ENCODE measurements at places on chromosomes 7 and 10.

DNA sequence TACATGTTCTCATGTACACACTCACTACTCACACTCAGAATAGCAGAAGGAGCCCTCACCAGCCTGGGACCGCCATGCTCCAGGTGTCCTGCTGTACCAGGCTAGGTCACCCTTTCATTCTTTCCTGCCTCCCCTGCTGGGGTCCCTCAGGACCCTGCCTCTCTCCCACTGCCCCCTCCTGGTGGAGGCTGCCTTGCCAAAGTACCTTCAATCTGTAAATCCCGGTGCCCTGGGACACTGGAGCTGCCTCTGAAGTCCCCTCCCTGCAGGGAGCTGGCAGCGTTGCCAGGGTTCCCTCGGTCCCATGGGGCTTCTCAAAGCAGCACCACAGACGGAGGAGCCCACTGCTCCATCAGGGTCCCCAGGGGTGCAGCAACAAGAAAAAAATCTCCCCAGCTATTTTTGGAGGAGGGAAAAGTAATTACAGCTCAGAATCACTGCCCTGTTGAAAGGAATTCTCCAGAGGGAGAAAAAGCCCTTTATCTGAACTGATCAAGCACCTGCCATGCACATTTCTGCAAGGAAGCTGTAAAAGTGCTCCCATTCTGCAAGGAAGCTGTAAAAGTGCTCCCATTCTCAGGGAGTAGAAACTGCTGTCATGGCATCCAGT is 259.9 kb downstream of the PTPRN2 start:
- DNase-seq = no peak

GRCh38 chr10:110138197-110138812 is 69.1 kb upstream of the MXI1 start:
- DNase-seq = peak; percentile 35

GRCh38 chr7:155737590-155737989 is 74.7 kb downstream of the SHH start:
- DNase-seq = no peak

DNA sequence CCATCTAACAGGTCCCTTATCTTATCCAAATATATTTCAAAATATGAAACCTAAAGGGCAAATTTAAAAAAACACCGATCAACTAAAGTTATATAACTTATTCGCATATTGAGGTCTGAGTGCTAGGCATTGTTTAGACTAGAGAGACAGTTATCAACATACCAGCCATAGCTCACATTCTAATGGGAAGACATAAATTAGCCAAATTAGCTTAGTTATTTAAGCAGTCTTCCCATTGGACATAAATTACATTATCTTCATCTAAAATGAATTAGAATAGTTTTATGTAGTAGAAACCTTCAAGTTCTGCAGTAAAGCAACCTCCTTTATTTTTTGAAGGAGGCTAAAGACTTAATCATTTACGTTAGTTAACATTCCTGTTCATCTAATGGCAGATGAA is 17.4 kb downstream of the KIF5B start:
- DNase-seq = peak; percentile 58

GRCh38 chr7:157834501-157835163 is 497.8 kb downstream of the DNAJB6 start:
- peak; percentile 13 for DNase-seq

GRCh38 chr10:67011981-67012380 is 86.1 kb downstream of the LRRTM3 start:
- no peak for DNase-seq

GRCh38 chr7:68073701-68074100 is 1077.1 kb downstream of the TYW1 start:
- DNase-seq = no peak

DNA sequence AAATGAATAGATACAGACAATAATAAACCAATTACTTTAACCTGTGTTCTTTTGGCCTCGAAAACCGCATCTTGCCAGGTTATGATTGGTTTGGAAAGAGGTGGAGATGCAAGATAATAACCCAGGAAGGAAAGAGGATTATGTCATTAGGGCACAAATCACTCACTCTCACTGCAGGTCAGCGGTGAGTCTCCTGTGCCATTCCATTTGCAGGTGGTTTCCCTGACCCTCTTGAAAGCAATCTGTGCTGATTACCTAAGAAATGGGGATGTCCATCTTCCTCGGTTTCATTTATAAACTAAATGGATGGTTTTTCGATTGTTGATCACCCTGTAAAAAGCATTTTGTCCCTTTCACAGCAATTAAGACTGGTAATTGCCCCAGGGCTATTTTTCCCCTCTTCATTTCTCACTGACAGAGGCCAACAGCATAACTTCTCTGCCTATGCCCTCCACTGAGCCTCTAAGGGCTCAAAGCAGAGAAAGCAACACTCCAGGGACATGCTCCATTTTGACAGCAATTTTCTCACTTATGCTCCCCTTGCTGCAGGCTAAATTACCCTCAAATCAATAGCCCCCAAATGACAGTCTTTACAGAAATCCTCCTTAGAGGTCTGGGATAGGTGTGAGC is 257.5 kb downstream of the IPMK start:
- no peak for DNase-seq

DNA sequence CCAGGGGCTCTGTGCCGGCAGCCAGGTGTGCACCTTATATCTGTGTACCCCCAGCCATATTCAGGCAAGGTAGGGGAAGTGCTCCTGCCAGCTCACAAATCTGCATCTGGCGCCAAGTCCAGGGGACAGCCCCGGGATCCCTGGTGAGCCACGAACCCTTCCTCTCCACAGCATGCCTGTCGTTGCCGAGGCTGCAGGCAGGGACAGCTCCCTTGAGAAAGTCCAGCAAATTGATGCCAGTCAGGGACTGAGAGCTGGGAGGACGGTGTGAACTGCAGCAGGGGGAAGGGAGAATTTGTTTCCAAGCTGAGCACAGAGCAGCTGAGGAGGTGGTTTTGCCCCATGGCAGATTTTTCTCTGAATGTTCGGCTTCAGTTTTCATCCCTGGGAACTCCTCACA is 919 bp downstream of the PLA2G12B start:
- no peak for DNase-seq

DNA sequence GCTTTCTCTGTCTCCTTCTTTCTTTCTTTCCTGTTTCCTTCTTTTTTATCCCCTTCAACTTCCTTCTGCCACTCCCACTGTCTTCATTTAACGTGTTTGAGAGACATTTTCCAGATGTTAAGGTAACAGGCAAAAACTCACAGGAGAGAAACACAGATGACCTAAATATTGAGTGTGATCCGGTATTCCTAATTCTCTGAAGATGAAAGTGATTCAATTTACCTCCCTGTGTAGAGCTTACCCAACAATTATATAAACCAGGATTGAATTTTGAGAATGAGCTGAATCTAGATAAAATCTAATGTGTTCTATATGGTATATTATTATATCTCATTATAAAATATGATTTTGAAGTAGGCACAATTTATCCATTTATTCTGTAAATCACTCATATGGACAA is 46.5 kb upstream of the RSU1 start:
- no peak for DNase-seq

GRCh38 chr7:124764051-124764846 is 1.3 kb downstream of the GPR37 start:
- DNase-seq = no peak

GRCh38 chr7:42833411-42833810 is 78.5 kb downstream of the C7orf25 start:
- DNase-seq = peak; percentile 9

GRCh38 chr7:11155883-11156282 is 182.2 kb downstream of the PHF14 start:
- peak; percentile 69 for DNase-seq

DNA sequence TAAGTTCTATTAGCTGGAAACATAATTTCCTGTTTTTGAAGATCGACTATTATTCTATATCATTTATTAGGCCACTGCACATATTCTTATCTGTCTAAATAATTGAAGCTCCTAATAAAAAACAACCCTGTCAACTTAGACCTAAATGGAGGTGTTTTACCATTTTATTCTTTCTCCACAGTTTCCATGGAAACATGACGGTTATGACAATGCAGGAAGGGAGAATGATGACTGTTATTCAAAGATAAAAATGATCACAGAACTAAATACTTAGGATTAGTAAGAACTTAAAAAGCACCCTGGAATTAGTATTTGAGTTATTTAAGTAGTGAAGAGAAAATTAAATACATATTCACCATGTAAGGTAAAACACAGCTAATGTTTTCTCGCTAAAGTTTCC is 119.9 kb upstream of the DKK1 start:
- no peak for DNase-seq

GRCh38 chr10:47286591-47287315 is 13.2 kb upstream of the GDF10 start:
- DNase-seq = no peak

- no peak for DNase-seq
Measured at GRCh38 chr7:33273356-33273755, 144.0 kb downstream of the BBS9 start.

- DNase-seq = no peak
Measured at GRCh38 chr10:12699781-12700556, 301.5 kb downstream of the CCDC3 start.

GRCh38 chr7:121186746-121187145 is 142.1 kb upstream of the WNT16 start:
- DNase-seq = no peak

GRCh38 chr10:114682121-114682520 is 24.0 kb upstream of the ABLIM1 start:
- no peak for DNase-seq

- no peak for DNase-seq
Measured at GRCh38 chr7:125065001-125065400, 135.4 kb upstream of the POT1 start.

DNA sequence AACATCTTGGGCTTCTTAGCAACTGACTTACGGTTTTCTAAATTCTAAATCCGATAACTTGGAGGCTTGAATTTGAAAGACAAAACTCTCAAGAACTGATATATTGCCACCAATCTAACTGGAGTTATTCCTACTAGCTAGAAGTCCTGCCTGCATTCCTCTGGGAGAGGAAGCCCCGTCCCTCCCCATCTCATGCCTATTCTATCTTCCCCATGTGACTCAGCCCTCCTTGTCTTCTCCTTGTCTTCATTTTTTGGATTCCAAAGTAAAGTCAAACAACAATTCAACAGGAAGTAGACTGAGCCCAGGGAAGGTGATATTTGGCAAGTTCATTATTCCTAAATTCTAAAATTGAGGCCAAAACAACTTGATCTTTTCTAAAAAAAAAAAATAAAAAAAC is 587.7 kb downstream of the KCNMA1 start:
- peak; percentile 48 for DNase-seq

- no peak for DNase-seq
Measured at GRCh38 chr7:107502154-107502553, 32.3 kb downstream of the GPR22 start.

- DNase-seq = no peak
Measured at GRCh38 chr7:73565675-73566340, 8.3 kb upstream of the BCL7B start.

GRCh38 chr7:90610105-90610504 is 14.0 kb downstream of the CDK14 start:
- DNase-seq = no peak

DNA sequence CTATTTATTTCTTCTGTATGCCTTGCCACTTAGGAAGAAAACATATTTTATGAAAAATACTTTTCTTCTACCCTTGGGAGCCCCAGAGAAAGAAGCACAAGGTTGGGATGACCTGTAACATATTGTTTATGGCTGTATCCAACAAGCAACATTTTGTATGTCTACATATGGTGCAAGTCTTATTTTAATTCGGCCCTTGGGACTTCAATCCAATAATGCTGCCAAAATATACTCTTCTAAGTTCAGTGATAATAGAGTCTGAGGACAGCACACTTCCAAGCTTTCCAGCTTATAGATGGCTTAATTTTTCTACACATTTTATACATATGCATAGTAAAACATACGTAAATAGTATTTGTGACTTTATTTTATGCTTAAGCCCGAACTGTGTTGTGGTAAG is 318.5 kb upstream of the SEMA3A start:
- no peak for DNase-seq

GRCh38 chr7:127582361-127582760 is 3.0 kb downstream of the GCC1 start:
- DNase-seq = no peak

GRCh38 chr7:137407078-137407477 is 63.5 kb upstream of the PTN start:
- no peak for DNase-seq

GRCh38 chr10:132503581-132504421 is 33.8 kb upstream of the INPP5A start:
- no peak for DNase-seq

GRCh38 chr10:110475722-110476515 is 21.8 kb upstream of the DUSP5 start:
- no peak for DNase-seq

GRCh38 chr10:53786236-53786900 is 1013.8 kb upstream of the MBL2 start:
- DNase-seq = no peak

DNA sequence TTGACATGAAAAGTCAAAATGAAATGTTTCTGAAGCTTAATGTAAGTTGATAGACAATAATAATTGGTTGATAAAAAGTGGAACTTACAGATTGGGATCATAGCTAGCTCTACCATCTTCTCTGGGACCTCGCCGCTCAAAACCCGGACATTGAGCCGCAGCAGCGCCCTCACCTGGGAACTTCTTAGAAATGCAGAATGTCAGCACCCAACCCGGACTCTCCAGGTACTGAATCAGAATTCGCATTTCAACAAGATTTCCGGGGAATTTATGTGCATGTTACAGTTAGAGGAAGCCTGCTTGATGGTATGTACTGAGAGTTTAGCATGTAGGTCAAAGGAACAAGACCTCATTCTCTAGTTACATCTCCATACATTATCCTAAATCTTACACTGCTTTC is 36.7 kb upstream of the ABLIM1 start:
- DNase-seq = no peak

DNA sequence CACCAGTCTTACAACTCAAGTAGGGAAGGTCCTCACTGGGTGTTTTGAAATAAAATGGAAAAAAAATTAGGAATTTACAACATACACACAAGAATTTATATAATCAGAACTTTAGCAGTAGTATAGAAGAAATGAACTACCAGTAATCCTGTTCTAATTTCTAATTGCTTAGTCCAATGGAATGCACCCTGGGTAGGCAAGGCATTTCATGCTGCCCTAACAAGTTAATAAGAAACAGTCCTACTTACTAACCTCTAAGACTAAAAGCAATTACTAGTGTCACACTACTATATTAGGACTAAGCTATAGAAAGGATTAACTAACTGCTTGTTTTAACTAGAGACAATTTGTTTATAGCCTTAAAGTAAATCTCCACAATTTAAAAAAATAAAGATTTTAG is 158.1 kb downstream of the BTAF1 start:
- no peak for DNase-seq

GRCh38 chr10:71234970-71235685 is 22.8 kb downstream of the UNC5B start:
- peak; percentile 89 for DNase-seq

GRCh38 chr7:28629216-28629842 is 217.0 kb downstream of the CREB5 start:
- peak; percentile 27 for DNase-seq

GRCh38 chr7:47949703-47950102 is 1.4 kb upstream of the PKD1L1 start:
- DNase-seq = no peak

DNA sequence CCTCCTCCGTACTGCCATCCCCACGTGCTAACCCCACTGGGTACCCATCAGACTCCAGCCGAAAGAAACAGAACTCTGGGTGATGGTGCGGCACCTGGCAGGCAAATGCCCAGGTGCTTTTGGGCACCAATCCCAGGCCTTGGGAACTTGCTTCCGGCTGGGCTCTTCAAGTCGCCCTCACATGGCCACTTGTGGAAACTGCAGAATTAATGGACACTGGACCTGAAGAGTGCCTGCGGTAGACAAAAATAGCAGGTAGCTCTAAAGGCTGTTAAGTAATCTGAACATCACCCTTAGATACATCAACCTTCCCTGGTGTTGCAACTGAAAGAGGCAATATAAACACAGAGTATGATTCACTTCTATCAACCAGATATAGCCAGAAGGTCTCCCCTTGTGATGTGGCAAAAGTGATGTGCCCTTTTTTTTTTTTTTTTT is 644.4 kb downstream of the GRM8 start:
- DNase-seq = no peak

Measured in astrocyte (in vitro differentiated cells and primary cell).